Activated T-cell treated with anti-CD3 and anti-CD28 coated beads, Interleukin-2, amount 50 U/mL, for 1 hour (primary cell): ENCODE measurements at places on chromosomes 3 and 15.

- no peak for DNase-seq
Measured at GRCh38 chr3:67090474-67090873, 92.4 kb downstream of the KBTBD8 start.

DNA sequence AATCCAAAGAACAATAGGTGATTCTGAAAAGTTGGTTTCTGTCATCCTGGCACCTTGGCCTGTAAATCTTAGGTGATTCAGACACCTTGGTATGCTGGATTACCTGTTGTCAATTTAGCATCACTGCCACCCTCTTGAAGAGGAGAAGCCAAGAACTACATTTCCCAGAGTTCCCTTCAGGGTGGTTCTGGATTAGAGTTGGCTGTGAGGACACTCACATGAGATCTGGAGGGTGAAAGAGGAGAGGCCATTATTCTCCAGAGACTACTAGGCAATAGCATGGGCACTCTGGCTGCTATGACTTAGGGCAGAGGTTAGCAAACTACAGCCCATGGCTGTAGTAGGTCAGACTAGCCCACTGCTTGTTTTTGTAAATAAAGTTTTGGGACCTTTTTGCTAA is 41.7 kb upstream of the CORO2B start:
- DNase-seq, result no peak

- no peak for DNase-seq
Measured at GRCh38 chr3:45988804-45989203, 6.8 kb downstream of the FYCO1 start.

- DNase-seq, result no peak
Measured at GRCh38 chr3:124486324-124486723, 243.9 kb upstream of the UMPS start.

- no peak for DNase-seq
Measured at GRCh38 chr3:133989936-133990702, 39.6 kb downstream of the SLCO2A1 start.
